ENCODE measurements at places on chromosomes 6 and 20.

- no peak for DNase-seq
Observed at GRCh38 chr20:14568225-14568624, 230.8 kb upstream of the FLRT3 start.

DNA sequence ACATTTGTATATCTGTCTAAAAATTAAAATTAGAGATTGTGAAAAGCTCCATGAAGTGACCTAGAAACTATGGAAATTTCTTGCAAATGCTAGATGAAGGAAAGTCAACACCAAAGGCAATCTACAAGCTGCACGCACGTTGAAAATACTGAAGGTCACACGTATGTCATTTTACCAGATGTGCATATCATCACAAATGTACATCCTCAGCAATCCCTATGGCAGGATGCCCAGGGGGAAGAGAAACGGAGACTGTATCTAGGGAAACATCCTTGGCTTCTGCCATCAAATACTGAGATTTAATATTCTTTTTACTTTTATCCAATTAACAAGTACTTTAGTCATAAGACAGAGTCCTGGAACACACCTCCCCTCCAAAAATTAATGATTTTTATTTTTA lies 672.0 kb downstream of the RNF144B start:
- no peak for DNase-seq

- DNase-seq = no peak
Observed at GRCh38 chr6:35253249-35253648, 6.3 kb upstream of the ZNF76 start.

DNA sequence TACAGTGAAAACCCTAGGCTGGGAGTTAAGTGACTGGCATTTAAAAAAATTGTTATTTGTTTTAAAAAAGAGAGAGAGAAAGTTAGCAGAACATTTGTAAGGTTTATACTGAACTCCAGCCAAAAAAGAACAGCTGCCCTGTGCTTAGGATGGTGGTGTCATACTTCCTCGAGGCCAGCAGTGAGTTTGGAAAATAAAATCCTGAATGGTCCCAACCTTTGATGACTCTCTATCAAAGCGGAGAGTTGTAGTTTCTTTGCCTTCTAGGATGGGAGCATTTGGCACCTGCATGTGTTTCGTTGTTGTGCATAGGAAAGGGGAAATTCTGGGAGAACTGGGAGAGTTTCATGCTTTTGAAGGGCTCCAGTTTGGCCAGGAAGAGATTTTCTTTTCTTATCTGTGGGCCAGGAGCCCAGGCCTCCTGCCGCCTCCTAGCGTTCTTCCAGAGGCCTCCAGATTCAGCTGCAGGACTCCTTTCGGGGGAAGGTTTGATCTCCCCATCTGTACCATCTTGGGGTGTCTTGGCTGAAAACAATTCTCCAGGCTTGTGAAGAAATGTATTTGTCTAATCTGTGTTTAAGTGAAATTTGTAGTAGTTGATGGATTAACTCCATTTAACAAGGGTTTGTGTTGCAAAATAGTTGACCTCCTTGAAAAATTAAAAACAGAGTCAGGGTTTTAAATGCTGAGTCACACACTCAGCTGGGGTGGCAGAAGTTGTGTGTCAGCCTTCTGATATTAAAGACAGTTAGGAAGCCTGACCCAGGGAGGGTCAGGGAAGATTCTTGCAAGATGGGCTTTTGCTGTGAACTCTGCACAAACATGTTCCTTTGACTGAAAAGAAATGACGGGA lies 63.4 kb downstream of the TXNDC5 start:
- DNase-seq = no peak

DNA sequence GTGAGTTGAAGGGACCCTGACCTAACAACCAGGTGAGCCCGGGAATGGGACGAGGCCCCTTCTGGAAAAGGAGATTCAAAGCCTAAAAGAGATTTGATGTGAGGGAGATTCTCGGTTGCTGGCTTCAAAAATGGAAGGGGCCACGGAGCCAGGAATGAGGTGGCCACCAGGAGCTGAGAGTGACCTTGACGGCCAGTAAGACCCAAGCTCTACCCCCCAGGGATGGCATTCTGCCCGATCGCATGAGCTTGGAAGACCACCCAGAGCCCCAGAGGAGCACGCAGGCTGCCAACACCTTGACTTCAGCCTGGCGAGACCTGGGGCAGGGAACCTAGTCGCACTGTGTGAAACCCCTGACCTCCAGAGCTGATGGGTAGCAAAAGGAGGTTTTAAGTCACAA lies 163.9 kb downstream of the BMP7 start:
- DNase-seq = no peak

GRCh38 chr20:62202083-62202395 lies 18.0 kb downstream of the HRH3 start:
- DNase-seq = no peak

GRCh38 chr6:37038292-37039198 lies 33.1 kb downstream of the FGD2 start:
- no peak for DNase-seq

DNA sequence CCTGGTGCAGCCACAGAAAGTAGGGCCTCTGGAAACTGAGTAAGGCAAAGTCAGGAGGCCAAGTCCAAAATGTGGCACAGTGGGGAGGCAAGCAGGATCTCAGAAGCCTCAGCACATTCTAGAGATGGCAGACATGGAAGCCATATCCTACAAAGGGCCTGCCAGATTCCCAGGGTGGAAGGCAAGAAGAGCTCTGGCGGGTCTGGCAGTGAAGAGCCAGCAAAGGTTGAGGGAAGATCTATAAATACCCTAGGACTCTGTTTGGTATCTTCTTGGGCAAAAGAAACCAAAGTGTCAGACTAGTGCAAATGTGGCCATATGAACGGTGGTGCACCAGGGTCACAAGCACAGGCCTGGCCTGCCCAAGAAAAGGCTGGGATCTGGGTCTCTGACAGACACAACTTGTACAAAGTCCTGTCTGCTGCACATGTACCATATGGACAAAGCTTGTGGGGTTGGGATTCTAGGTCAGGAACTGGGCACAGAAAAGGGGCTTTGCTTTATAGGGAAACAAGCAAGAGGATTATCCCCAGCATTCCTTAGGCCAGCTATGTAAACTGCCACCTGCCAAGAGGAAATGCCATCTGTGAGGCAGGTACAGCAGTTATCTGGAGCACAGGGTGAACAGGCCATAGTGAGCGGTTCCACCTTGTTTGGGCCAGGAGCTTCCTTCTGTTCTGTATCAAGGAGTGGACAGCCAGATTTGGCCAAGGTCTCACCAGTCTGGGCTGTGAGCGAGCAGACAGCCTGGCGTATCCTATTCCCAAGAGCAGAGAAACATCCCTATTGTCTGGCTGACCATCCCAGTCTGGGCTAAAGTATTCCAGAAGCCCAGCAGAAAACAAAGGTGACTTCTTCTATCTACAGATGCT lies 36.3 kb upstream of the SLC4A11 start:
- no peak for DNase-seq

DNA sequence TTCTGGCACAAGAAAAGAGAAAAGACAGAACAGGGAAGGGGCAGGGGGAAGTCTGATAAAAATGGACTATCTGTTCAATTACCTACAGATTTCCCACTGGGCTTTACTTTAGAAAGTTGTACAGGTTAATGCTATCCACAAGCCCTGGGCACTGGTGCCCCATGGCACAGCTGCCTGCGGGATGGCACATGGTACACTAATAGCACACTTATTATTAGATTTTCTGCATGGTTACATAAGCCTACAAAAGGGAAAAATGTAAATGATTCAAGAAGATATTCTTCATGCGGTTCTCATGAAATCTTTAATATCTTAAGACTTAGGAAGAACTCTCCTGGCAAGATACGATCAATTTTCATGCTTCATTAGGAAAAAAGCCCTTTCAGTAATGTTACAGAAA lies 137.5 kb downstream of the GMPR start:
- no peak for DNase-seq

DNA sequence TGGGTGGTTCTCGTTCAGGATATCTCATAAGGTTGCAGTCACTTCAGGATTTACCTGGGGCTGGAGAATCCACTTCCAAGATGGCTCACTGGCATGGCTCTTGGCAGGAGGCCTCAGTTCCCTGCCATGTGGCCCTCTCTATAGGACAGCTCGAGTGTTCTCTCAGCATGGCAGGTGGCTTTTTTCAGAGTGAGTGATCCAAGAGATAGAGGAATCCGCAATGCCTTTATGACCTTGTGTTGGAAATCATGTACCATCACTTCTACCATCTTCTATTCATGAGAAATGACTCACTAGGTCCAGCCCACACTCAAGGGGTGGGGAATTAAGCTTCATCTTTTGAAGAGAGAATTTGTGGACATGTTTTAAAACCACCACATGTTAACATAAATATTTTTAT lies 37.8 kb downstream of the PPP1R16B start:
- no peak for DNase-seq

DNA sequence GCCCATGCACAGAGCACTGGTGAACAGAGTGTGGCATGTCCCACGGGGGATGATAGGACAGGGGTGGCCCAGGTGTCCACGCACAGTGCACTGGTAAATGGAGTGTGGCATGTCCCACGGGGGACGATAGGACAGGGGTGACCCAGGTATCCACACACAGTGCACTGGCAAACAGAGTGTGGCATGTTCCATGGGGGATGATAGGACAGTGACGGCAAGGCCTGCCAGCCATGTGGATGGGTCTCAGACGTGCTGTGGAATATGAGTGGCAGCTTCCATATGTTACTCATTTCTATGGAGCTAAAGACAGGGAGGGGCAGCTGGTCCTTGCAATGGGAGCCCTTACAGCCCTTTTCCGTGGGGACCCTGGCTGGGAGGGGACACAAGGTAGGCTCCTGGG lies 168.7 kb downstream of the CDH4 start:
- DNase-seq = no peak

DNA sequence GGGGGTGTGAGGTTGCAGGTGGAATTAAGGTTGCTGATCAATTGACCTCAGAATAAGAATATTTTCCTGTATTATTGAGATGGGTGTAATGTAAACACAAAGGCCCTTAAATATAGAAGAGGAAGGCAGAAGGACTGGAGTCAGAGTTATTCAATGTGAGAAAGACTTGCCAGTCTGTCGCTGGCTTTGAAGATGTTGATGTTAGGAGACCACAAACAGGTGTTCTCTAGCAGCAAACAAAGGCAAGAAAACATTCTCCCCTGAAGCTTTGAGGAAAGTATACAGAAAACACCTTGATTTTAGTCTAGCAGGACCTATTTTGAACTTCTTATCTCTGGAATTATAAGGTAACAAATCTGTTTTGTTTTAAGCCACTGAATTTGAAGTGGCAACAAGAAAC lies 138.9 kb upstream of the PTPRK start:
- DNase-seq = no peak

- no peak for DNase-seq
Observed at GRCh38 chr20:31605902-31606803, 1.1 kb downstream of the ID1 start.

DNA sequence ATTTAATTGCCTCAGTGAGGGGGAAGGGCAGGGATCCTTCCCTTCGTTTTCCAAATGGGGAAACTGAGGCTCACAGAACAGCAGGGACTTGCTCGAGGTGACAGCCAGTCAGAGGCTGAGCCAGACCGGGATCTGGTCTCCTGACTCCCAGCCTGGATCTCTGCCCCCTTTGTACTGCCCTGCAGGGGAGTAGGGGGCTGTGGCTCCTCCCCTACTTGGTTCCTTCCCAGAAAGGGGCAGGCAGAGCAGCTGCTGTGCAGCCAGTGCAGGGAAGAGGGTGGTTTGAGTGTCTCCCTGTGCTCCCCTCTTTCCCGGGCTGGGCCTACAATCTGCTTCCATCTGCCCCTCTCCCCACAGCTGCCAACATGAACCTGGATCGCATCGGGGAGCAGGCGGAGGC lies 37.6 kb downstream of the UQCC2 start:
- no peak for DNase-seq
